ENCODE measurements at places on chromosomes 4 and X.

DNA sequence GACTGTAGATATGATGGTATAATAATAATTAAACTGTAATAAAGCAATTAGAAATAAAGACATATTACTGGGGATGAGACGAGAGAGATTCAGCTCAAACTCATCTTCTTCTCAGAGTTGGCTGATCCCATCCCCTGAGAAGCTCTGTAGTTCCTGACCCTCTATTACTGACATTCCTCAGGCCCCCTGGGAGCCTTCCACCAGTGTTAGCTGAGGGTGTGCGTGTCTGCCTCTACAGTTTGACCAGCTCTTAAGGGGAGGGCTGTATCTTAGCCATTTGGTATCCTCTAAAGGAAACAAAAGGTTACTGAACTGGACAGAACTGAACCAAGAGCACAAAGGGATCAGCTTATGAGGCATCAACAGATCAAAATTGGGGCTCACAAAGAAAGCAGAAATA lies 11.2 kb downstream of the FHDC1 start:
- no peak for DNase-seq

- no peak for DNase-seq
Measured at GRCh38 chr4:88441696-88442095, 15.2 kb upstream of the HERC5 start.

DNA sequence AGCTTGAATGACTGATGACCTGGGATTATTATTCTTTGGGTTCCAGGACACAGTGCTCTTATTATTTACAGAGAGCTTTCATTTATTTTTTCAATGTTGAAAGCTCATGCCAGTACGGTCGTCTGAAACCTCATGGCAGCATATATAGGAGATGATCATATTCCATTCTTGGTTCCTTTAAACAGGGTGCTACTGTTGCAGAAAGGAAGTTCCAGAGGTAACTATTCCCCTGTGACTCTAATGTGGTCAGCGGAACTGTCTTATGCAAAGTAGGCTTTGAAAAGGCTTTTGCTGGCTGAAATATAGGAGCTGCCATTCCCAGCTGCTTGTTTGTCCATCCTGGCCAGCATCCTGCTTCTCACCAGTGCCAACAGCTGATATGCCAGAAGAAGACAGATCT lies 208.3 kb upstream of the LEF1 start:
- DNase-seq: no peak

DNA sequence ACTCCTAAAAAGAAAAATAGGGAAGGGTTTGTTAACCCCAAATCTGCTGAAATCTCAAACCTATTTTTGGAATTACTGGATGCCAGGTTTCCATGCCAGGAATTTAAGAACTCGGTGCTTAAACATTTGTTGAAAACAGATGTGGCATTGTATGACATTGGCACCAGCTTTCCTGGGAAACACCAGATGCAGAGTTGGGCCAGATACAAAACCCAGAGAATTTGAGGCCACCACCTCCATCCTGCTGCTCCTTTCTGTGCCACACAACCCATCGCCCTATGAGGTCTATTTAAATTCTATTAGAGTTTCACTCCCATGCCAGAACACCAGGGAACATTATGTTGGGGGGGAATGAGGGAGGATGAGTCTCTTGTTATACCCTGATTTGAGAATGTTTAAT lies 71.7 kb downstream of the ARAP2 start:
- DNase-seq: no peak

- no peak for DNase-seq
Measured at GRCh38 chr4:140906993-140907962, 151.1 kb upstream of the TBC1D9 start.

GRCh38 chrX:50812995-50813842 lies 775 bp downstream of the SHROOM4 start:
- DNase-seq: no peak

DNA sequence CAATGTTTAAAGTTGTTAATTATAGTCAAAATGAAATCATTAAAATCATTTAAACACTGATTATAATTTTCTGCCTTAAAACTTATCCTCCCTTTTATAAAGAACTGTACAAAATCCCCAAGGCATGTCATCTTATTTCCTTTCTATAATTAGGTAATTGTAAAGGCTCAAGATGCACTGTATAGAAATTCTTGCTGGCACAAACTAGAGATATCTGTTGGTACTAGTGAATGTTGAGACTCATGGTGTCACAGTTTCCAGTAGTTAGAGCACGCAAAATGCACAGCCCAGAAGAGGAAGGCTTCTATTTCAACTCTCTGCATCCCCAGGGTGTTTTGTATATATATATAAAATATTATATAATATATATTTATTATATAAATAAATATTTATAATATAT lies 22.7 kb upstream of the PLA2G12A start:
- no peak for DNase-seq

- DNase-seq: no peak
Measured at GRCh38 chr4:188400451-188400850, 261.2 kb downstream of the TRIML1 start.

GRCh38 chr4:18366892-18367291 lies 345.3 kb upstream of the LCORL start:
- DNase-seq: no peak

DNA sequence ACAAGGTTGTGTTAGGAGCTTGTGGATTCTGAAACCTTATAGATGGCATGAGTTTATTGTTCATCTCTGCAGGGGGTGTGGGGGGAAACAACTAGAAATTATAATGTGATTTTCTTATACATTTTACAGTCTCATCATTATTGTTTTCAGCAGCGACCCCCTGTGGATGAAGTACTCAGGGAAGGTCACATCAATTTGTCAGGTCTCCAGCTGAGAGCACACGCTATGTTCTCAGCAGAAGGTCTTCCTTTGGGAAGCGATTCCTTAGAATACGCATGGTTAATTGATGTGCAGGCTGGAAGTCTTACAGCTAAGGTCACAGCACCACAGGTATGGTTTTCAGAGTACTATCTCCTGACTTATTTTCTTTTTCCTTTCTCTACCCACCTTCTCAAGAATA lies 72.2 kb downstream of the BLTP1 start:
- no peak for DNase-seq

DNA sequence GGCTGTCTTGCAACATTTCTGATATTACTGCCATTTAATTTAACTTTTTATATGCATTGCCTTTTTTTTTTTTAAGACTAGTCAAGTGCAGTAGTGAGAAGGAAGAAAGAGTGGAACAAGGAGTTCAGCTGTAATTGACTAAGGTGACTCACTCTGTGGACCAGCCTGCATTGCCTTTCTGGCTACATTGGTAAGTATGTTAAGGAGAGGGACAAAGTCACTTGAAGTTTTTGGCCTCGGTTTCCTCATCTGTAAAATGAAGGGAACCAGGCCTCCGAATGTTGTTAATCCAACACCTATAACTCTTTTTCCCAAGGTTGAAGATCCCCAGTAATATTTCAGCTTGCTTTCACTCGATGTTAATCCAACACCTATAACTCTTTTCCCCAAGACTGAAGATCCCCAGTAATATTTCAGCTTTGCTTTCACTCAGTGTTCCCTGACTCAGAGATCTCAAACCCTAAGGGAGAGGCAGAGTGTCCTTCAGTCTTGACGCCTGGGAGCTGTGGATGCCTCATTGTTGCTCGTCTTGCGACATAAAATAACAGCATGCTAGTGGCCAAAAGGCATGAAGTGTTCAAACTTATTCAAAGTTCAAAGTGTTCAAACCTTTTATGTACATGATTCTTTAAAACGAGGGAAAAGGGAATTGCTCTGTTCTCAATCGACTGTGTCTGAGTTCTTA lies 102.0 kb downstream of the SORBS2 start:
- no peak for DNase-seq

DNA sequence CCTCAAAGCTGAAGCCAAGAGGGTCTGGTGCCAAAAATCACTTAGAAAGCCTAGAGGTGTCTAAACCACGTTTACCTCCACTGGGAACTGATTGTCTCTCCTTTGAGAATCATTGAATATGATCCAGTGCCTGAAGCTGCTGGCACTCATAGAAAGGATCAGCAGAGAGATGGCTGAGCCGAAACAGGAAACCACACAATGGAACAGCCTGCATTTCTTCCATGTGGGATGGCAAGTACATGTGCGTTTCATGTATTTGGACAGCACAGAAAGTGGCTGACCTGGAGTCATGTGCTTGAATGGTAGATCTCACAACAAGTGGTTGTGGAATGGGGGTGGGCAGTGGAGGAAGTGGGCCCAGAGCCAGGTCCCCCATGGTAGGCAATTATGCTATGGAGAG lies 533.7 kb downstream of the INPP4B start:
- DNase-seq: no peak

GRCh38 chr4:40684404-40684803 lies 54.7 kb upstream of the RBM47 start:
- DNase-seq: no peak

DNA sequence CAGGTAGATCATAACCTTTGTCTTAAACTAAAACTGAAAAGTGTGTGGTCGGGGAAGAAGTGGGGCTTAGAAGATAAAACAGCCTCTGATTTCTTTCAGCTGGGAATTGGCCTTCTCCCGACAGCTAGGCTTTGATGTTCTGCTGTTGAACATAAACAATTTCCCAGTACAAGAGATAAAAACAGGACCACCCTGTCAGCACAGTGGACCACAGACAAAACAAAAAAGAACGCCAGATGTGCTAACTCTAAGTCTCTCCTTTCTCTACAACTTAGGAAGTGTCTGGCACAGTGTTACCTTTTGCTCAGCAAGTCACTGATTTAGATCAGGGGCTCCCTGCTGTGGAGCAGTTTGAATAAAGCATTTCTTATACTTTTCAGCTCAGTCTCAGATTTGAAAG lies 87.5 kb upstream of the UXT start:
- no peak for DNase-seq

DNA sequence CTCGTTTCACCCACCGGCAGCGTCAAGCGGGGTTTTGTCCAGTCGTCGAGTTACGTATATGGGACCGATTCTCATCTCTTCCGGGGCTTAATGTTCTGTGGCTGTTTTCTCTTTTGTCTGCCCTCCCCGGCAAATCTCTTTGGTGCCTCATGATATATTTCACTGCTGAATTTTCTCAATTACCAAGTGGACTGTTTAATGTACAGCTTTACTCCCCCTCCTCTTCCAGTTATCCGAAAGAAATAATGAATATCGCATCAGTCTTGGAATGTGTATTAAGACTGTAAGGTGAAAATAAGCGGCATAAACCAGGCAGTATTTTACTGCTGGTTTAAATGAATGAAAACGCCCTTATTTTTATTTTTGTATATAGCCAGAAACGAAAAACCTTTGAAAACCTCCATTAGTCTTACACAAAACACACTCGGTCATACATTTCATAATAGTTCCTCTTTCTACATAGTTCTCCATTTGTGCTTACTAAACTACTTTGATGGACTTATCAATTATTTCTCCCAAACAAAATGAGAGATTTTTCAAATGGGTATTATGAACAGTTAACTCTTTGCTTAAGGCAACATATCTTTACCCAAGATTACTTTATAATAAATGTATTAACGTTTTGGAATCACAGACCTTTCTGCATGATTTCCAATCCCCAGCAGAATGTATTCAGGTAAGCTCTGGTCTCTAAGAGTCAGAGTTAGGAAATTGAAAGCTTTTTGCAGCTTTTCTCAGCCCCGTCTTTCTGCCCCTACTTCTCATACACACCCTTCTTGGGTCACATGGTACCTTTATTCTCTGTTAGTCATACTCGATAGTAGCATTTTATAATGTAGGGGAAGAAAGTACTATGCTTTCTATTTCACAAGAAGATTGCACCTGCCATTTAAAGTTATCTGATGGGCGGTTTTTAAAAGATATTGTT lies 979 bp downstream of the RP2 start:
- no peak for DNase-seq

DNA sequence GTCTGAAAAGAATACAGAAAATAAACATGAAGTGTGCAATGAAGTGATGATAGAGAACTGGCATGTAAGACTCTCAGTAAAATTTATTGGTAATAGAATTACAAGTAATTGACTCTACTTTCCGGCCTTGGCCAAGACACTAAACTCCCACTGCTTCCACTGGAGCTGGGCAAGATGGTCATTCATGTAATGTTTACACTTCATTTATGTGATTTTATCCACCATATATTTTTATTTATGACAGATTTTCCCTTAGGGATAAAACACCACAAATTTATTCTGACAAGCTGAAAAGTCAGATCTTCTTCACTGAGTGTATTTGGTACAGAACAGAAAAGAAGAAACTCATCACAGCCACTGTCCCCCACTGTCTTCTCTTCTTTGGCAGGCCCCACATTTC lies 191.9 kb downstream of the SLC39A8 start:
- no peak for DNase-seq

- DNase-seq: no peak
Measured at GRCh38 chr4:159239629-159240028, 136.8 kb downstream of the RAPGEF2 start.

DNA sequence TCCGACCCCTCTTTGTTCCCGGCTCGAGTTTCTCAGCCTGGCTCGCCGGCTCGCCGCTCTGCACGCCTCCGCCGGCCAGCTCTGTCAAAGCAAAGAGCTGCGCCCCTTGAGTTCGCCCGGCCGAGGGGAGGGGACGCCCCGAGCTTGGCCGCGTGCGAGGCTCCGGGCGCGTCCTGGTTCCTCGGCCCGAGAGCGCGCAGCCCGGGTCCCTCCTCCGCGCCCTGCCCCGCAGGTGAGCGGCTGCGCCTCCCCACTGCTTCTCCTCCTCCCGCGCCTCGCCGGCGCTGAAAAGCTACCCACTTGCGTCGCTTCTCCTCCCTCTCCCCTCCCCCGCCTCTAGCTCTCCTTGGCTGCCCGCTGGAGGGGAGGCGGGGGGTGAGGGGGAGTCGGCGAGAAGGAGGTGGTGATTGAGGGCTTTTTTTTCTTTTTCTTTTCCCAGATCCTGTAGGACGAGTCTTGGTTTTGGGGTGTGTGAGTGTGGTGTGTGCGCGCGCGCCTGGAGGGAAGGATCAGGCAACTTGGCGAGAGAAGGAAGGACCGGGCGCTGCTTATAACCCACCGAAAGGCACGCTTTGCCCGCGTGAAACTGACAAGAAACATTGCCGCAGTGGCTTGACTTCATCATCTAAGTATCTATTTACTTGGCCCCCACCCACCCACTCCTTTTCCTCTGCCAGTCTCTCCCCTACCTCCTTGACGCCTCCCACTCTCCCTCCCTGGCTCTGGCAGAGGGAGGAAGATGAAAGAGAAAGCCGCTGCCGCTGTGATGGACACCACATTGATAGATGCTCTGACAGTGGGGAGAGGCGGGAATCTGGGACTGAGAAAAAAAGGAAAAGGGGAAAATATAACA lies at the start of gene LEF1:
Gene LEF1 (minus strand): TSS at position 262 of the 853 bp plus-strand sequence. CDS start 1,165 bp downstream, outside the sequence.
- peak; percentile 56 for DNase-seq

- DNase-seq: no peak
Measured at GRCh38 chr4:52873861-52874343, 11.8 kb downstream of the RASL11B start.

GRCh38 chr4:86398187-86398586 lies 38.3 kb upstream of the MAPK10 start:
- DNase-seq: no peak

DNA sequence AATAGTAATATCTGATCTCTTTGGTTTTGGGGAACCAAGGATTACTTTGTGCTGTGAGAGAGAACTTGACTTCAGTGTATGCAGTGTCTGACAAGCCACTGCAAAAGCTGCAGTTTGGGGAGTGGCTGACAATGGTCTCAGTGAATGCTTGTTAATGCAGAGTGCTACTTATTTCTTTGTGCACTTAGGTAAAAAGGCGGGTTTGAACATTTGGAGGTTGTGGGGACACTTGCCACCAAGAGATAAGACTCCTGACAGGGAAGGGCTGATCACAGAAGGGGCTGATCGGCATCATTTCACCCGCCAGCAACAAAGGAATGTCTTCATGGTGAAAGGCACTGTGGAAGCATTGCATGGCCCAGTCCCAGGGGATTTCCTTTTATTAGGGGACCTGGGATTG lies 28.6 kb upstream of the USP46 start:
- DNase-seq: no peak
